RWPE1 (cell line): ENCODE measurements at places on chromosomes 4 and X.

DNA sequence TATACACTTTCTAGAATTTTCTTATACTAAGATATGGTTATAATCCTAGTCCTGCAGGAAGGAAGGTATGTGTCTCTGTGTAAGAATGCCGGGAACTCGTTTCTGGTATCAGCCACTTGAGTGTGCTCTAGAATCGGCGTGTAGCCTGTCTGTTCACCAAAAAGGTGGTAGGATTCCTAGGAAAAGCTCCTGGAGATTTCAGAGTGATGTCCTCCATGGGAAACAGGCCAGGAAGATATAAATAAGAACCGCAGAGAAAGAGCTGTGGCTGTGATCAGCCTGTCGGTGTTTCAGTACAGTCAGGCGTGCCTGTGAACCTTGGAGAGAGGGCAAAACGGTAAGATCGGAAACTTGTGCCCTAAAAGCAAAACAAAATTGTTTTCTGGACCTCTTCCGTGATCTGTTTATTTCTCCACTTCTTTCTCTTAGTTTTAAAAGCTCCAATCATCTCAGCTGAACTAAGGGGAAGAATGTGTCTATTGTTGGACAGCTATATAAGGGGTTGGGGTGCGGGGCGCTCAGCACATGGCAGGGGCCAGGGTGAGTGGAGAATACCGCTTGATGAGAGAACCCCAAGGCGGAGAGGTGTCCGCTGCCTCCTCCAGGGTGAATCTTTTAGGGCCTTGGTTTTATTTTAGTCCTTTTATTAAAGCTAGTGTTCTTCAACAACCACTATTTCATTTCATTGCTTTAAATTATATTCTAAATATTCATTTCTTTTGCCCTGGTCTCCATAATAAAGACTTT, 303.8 kb upstream of the TENM3 start:
- no peak for DNase-seq

- DNase-seq, result no peak
These were observed 7.6 kb downstream of the KLF3 start for GRCh38 chr4:38671592-38671940.

DNA sequence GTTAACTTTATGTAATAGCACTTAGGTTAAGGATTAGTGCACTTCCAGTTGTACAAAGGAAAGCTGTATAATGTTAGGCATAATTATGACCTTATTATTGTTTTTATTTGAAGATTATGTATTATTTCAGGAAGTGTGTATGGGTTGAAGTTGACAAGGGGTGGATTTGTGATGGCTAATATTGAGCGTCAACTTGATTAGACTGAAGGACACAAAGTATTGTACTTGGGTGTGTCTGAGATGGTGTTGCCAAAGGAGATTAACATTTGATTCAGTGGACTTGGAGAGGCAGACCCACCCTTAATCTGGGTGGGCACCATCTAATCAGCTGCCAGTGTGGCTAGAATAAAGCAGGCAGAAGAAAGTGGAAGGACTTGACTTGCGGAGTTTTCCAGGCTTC, 127.3 kb downstream of the PPARGC1A start:
- DNase-seq, result no peak

DNA sequence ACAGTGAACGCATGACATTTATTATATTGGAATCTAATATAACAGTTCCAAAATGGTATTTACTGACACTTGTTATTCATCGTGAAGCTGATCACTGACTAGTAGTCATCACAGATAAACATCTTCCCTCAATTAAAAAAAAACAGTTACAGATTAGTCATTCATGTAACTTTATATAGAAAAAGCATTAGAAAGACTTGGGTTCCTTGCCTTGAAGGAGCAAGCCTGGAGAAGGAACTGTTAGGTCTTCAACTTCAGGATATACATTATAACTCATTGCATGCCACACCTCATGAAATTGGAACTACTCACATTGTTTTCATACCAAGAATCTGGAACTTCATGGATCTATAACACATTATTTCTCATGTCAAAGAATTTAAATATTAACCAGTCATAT, 317.7 kb downstream of the CCSER1 start:
- DNase-seq, result no peak

DNA sequence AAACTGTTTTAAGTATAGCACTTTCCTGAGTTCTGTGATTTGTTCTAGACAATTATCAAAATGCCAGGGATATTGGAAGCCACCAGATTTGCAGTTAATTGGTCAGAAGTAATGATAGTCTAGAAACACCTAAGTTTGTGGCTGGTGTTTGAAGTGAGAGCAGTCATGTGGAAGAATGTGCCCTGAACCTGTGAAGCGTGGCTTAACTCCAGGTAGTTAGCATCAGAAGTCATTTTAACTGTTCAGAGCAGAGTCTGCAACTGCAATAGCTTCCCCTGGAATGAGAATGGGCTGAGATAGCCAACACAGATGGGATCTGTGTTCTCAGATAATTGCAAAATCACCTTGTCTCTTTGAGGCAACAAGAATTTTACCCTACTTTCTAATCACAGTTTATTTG, 255.1 kb upstream of the GK2 start:
- DNase-seq, result no peak

DNA sequence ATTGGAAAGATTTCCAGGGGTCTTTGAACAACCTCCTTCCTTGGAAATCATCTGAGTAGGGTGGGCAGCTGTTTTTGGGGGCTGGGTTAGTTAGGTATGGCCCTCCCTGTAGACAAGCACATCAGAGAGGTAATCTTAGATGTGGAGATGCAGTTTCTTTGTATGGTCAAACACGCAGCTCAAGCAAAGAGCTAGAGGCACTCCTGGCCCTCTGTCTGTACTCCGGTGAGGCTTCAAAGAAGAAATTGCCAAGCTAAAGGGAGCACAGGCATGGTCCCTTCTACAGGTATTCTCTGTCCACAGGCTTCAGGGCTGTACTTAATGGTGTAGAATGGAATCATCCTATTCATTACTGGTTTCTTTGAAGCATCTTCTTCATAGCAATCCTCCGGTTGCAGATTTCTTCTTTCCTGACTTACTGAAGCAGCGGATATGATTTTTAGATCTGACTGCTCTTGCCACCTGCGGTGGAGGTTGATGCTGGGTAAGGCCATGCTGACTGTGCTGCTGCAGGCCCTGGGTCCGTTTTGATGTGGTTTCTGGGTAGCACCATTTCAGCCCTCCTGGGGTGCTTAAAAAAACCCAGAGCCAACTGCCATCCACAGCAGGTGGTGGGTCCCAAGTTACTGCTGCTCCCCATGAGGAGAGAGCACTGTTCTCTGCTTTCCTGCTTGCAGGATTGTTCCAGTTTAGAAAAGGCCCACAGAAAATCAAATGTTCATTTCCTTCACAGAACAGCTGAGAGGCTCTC, 318.9 kb upstream of the GATB start:
- no peak for DNase-seq

GRCh38 chr4:38422850-38423249, 241.1 kb upstream of the KLF3 start:
- no peak for DNase-seq

- no peak for DNase-seq
These were observed 55.1 kb upstream of the NAP1L5 start for GRCh38 chr4:88752754-88753153.

DNA sequence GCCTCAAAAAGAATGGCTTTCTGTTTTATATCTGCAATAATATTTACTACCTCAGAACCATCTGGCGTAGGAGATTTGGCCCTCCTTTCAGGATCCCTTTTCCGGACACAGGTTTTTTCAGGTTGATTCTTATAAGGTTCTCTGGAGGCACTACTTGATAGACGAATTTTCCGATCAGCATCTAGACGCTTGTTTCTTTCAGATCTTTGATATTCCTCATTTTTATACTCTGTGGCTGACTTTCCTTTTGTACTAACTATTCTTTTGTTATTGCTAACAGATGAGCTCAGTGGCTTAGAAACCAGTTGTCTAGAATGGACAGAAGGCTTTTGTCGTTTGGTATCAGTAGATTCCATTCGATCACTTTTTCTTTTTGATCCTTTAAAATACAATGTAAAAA, 12.4 kb downstream of the YTHDC1 start:
- DNase-seq, result no peak

DNA sequence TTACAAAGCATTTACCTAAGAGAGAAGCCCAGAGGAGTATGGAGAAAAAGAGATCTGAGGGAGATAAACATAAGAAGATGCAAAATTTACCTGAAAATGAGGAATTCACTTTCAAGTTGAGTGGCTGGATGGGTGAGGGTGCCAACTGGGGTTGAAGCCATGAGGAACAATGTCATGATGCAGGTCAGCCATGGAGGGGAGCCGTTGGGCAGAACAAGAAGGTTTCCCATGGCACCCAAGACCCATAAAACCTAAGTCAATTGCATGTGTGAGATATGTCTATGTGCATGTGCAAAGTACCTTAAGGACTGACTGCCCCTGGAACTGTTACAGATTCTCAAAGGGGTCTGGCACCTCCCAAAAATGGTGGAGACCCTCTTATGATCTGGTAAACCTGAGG, 46.6 kb upstream of the PRRG1 start:
- peak; percentile 7 for DNase-seq

GRCh38 chr4:83490876-83491450, 6.1 kb upstream of the ABRAXAS1 start:
- peak; percentile 63 for DNase-seq

DNA sequence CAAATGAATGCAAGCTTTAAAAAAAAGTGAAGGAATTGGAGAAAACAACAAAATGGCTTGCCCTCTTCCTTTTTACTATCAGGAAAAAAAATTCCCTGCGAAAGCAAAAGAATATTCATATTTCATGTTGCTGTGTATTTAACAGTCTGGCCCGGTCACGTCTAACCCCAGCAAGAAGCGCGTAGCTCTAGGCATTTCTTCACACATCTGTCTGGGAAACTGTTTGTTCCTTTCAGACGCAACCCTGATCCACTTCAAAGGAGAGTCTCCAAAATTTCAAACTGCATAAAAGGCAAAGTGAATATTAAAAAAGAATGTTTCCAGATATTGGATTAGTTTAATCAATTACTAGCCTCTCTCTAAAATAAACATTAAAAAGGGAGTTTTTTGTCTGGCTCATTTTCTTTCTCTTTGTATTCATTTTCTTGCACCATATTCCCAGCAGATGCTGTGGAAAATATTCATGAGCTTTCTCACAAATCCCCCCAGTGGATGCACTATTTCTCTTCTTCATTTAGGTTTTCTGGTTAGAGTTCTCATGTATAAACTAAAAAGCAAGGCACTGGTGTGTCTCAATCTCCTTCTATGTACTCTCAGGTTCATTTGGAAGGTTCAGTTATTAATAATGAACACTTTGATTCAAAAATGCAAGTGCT, 145.3 kb downstream of the MID1 start:
- DNase-seq, result no peak

GRCh38 chrX:136259543-136259942, 8.3 kb upstream of the MAP7D3 start:
- DNase-seq, result no peak

DNA sequence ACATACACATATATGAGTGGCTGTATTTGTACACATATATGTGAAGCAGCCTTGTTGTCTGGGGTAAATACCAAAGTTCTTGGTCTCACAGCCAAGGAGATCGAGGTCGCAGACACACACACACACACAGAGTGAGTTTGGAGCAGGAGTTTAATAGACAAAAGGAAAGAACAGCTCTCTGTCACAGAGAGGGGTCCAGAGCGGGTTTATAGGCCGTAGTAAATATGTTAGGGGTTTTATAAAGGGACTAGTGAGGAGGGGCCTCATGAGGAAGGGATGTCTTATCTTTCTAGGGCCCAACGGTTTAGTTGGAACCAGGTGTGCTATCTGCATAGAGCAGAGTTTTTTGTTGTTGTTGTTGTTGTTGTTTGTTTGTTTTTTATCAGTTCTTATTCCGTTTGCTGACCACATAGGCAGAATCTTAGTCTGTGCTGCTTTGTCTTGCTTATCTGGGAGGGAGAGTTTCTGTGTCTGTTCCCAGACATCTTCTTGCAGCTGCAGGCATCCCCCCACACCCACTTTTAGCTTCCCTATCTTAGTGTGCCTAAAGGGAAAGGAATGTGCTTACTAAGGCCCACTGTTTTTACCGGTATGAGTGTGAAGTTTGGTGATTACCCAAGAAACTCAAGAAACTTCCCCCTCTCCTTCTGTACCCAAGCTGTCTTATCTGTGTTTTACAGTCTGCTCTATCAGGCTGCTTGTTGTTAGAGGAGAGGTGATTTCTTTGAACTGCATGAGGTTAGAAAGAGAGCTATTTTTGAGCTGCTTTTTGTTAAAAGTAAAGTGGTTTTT, 91.9 kb downstream of the TENT5D start:
- DNase-seq, result no peak

- no peak for DNase-seq
These were observed 192.2 kb downstream of the NDST4 start for GRCh38 chr4:114921191-114921590.

GRCh38 chrX:87846956-87847355, 329.4 kb downstream of the KLHL4 start:
- DNase-seq, result no peak

DNA sequence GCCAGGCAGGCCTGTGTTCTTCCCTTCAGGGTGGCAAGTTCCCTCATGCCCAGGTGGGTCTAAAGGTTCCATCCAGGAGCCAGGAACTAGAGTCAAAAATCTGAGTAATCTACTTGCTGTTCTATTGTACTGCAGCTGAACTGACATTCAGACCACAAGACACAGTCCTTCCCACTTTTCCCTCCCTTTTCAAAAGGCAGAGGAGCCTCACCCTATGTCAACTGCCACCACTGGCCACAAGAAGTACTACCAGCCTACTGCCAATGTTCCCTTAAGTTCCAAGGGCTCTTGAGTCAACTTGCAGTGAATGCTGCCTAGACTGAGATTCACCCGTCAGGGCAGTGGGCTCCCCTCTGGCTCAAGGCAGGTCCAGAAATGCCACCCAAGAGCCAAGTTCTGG, 133.5 kb downstream of the FAM47B start:
- DNase-seq, result no peak

- DNase-seq, result no peak
These were observed 10.6 kb downstream of the IL15 start for GRCh38 chr4:141646969-141647368.

DNA sequence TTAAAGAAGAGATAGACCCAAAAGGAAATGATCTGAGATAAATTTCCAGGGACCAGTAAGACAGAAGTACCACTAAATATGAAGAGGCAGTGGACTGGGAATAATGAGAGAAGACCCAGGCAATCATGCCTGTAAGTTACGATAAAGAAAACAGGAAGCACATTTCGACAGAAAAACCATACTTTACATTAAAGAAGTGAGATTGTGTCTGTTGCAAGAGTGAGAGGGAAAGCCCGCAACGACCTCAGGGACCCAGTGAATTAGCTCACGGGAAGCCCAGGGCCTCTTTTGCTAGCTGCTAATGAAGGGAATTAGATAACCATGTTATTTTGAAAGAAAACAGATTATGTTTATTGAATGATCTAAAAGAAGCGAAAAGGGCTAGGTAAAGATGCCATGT, 28.9 kb upstream of the ACSL1 start:
- DNase-seq, result no peak

DNA sequence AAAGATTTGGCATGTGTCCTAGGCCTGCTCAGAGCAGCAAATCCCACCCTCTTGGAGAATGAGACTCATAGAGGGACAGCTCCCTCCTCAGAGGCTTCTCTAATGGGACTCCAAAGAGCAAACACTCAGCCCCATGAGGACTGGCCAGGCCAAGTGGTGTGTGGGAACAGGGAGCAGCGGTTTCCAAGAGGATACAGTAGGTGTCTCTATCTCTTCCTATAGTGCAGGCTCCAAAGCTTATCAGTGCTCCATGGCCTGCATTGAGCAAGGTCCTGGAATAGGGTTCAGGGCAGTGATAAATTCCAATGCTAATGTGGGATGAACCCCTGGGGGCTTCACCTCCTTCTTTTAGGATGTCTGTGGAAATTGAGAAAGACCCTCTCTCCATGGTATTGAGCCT, 15.7 kb upstream of the MAGEA10 start:
- DNase-seq, result no peak

- DNase-seq, result peak; percentile 35
These were observed 1545.4 kb upstream of the PCDH10 start for GRCh38 chr4:131603705-131604104.

GRCh38 chrX:6266041-6266440, 37.4 kb upstream of the NLGN4X start:
- DNase-seq, result no peak
